ENCODE measurements at places on chromosomes 11 and 22. TPM values are rescaled to one million over a fixed set of nuclear protein-coding genes. Genes with fewer than 3 reads are reported as not detected.

DNA sequence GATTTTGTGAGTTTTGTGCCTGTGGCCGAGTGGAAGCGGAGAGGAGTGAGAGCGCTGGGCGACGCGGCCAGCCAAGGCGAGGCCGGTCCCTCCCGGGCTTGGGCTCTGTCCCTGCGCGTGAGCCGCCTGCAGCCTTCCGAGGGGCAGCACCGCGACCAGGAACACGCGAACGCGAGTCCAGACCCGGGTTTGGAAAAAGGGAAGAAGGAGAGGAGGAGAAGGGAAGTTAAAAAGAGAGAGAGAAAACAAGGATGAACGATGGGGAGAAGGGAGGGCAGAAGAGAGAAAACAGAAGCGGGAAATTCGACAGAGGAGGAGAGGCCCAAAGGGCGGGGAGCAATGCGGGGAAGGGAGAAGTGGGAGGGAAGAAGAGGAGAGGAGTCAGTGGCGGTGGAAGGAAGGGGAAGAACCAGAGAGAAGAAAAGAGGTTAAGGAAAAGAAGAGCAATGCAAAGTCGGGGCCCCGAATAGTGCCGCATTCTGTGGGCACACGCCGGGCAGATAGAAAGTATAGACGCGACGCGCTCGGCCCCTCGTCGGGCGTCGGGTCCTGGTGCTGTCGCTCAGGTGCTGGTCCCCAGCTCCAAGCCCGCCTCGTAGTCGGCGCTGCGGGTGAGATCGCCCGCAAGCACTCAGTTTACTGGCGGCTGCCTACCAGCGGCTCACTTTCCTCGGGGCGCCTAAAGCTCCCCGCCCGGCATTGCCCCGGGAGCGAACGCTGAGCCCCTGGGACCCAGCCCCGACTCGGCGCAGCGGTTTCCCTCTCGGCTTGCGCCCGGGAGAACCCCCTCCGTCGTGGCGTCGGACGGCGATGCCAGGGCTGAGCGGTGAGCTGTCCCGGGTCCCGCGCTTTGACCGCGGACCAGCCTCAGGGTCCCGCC, 2.8 kb upstream of the BARX2 start:
- no peak for DNase-seq

DNA sequence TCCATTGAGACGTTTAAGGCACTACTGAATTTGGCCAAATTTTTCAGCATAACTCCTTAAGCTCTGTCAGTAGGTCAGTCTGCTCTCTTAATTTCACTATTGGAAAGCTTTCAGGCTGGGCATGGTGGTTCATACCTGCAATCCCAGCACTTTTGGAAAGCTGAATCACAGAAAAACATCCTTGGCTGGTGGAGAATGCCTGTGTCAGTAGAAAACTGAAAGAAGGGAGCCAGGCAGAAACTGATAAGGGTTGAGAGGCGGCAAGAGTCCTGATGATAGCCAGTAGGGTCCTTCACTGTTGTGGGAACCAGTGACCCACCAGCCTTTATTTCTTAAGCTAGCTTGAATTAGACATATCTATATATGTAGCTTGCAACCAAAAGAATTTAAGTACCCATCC, 22.6 kb downstream of the NEU3 start:
- no peak for DNase-seq

DNA sequence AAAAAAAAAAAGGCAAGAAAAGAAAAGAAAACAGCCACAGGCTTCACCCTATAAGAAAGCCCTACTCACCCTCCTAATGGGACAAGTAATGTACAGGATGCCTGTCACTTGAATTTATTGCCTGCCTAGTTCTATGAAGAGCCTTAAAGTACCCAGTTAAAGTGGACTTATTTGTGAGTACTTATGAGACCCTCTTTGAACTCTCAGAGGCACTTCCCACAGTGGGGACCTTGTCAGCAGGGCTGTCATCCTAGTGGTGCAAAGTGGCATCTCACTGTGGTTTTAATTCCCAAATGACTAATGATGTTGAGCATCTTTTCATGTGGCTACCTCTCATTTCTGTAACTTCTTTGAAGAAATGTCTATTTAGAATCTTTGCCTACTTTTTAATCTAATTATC, 41.8 kb upstream of the BARX2 start:
- DNase-seq = no peak

GRCh38 chr11:109945626-109946321, 147.4 kb upstream of the ZC3H12C start:
- no peak for DNase-seq

GRCh38 chr11:46345881-46346484, 1.3 kb upstream of the DGKZ start:
- peak; percentile 57 for DNase-seq

DNA sequence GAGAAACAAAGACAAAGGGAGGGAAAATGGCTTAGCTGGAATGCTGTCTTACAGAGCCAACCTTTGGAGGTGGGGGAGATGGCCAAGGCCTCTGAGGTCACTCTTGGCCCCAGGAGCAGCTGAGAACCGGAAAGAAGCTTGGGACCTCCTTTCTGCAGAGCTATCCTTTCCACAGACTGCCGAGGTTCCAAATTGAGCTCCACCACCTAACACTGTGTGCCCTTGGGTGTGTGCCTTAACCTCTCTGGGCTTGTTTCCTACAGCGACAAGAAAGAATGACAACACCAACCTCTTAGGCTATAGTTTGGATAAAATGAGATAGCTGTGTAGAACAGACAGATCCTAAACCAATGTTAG, 23.2 kb downstream of the RTN4RL2 start:
- no peak for DNase-seq

- no peak for DNase-seq
Measured at GRCh38 chr11:111204211-111204610, 41.3 kb upstream of the POU2AF2 start.

DNA sequence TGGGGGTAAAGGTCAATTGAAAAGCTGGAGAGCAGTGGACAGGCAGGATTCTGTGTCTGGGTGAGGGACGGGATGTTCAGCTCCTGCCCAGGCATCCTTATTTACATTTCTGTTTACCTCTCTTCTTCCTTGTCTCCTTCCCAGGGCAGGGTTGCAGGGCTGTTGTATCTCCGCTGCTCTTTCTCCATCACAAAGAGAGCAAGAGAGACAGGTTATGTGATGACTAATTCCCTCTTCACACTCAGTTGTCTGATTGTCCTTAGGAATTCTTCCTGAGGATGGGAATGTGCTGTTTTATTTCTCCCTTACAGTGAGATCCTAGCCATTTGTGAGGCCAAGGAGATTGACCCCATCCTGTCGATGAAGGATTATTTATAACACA, 104.9 kb downstream of the VPREB1 start:
- DNase-seq = no peak

- DNase-seq = no peak
Measured at GRCh38 chr11:61895046-61895717, 3.8 kb upstream of the FADS3 start.

- no peak for DNase-seq
Measured at GRCh38 chr11:106070606-106071005, 6.5 kb downstream of the KBTBD3 start.

DNA sequence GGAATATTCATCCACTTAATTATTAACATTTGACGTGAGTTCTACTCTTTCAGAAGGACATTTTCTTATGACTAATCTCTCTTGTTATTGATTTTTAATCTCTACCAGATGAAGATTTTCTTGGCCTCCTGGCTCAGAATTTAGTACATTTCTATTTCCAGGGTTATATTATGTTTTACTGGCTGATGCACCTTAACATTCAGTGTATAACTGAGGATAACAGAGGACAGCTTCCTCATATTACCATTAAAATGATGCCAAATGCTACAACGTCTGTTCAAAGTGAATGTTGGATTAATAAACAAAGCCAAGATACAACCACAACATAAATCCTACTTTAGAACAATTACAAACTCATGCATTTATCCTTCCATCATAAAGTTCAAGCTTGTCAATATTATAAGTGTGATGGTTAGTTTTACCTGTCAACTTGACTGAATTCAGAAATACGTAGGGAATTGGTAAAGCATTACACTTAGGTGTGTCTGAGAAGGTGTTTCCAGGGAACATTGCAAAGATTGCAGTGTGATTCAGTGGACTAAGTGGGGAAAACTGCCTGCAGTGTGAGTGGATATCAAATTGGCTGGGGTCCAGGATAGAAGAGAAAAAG, 485.2 kb downstream of the LRRC4C start:
- no peak for DNase-seq

GRCh38 chr11:109026891-109027489, 362.1 kb downstream of the DDX10 start:
- no peak for DNase-seq

- no peak for DNase-seq
Measured at GRCh38 chr11:77644887-77645286, 7.3 kb upstream of the CLNS1A start.

GRCh38 chr22:25161916-25162530, 37.6 kb upstream of the CRYBB3 start:
- DNase-seq = no peak

DNA sequence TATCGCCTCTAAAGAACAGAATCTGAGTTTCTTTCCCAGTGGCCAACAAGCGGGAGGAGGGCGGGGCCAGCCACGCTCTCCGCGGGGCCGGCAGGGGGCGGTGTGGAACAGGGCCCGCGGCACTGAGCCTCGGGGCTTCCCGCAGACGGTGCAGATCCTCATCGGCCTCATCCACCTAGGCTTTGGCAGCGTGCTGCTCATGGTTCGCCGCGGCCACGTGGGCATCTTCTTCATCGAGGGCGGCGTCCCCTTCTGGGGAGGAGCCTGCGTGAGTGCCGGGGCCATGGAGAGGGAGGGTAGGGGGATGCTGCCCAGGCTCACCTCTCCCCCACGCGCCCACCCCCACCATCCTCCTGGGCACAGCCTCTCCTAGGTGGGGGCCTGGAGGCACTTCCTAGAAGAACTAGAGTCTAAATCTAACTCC, 10.7 kb downstream of the MS4A15 start:
- peak; percentile 17 for DNase-seq

GRCh38 chr11:9972989-9973388, 309.1 kb downstream of the SWAP70 start:
- peak; percentile 55 for DNase-seq

DNA sequence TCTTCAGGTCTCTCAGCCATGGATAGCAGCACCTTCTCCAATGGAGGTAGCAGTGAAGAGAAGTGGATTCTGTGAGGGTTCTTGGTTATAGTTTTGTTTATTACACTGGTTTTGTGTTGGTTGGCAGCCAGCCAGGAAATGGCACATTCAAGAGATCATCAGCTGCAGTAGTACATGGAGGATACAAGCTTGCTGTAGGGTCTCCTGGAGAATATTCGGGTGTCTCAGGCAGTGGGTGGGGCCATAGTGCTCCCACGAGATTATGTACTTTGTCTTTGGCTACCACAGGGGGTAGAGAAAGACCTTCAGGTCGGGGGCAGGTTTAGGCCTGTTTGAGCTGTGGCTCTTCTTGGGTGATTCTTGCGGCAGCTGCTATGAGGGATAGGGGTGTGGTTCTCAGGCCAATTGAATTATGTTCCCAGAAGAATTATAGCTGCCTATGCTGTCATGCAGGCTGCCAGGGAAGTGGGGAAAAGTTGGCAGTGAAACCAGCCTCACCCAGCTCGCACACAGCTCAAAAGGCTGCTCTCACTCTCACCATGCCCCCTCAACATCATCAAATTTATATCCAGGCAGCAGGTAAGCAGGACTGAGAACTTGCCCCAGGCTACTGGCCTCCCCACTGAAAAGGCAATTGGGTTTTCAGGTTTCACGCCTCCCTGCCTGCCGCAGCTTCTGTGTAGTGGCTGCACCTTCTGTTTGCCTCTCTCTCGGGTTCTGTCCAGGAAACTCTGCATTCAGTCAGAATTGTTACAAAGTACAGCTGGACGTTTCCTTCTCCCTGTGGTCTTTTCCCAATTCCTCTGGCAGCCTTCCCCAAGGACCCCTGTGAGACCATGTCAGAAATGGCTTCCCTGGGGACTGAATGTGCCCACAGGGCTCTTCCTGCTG, 435.5 kb downstream of the LUZP2 start:
- DNase-seq = no peak

- DNase-seq = no peak
Measured at GRCh38 chr11:26227301-26227746, 104.6 kb upstream of the ANO3 start.

GRCh38 chr22:40898850-40899357, 37.0 kb upstream of the DNAJB7 start:
- no peak for DNase-seq

- no peak for DNase-seq
Measured at GRCh38 chr11:80873310-80873999, 1432.6 kb upstream of the TENM4 start.

DNA sequence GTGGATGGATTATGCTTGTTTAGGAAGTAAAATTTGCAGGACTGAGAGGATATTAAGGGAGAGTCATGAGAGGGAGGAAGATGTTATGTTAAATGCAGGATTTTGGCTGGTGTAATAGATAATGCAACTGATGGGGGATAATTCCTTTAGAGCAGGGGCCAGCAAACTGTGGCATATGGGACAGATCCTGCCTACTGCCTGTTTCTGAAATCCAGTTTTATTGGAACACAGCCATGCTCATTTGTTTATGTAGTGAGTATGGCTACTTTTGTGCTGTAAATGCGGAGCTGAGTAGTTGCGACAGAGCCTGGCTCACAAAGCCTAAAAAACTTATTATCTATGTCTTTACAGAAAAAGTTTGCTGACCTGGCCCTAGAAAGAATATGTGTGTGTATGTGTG, 66.6 kb upstream of the MPPED2 start:
- DNase-seq = no peak

GRCh38 chr11:2207212-2207611, 35.6 kb upstream of the TH start:
- peak; percentile 11 for DNase-seq

FAM180B gene
- not detected for total RNA-seq

P2RX3 gene
- total RNA-seq = not detected

MEI1 gene
- 50.3 TPM for total RNA-seq

VSIG2 gene
- not detected for total RNA-seq

TRIM48 gene
- not detected for total RNA-seq

ALDH3B2 gene
- total RNA-seq = not detected

TNRC6B gene
- total RNA-seq = 141 TPM

GNG3 gene
- not detected for total RNA-seq

FDXACB1 gene
- 2.0 TPM for total RNA-seq

CASP5 gene
- 1.1 TPM for total RNA-seq

HTATIP2 gene
- 25.6 TPM for total RNA-seq

SCGB1C1 gene
- 0.73 TPM for total RNA-seq

LDHAL6A gene
- total RNA-seq = 0.72 TPM

CYB5R2 gene
- 0.55 TPM for total RNA-seq

CRYBB2 gene
- not detected for total RNA-seq

MPZL3 gene
- 6.3 TPM for total RNA-seq

Measured in natural killer cell (primary cell).